ENCODE measurements at places on chromosomes 1 and 21.

DNA sequence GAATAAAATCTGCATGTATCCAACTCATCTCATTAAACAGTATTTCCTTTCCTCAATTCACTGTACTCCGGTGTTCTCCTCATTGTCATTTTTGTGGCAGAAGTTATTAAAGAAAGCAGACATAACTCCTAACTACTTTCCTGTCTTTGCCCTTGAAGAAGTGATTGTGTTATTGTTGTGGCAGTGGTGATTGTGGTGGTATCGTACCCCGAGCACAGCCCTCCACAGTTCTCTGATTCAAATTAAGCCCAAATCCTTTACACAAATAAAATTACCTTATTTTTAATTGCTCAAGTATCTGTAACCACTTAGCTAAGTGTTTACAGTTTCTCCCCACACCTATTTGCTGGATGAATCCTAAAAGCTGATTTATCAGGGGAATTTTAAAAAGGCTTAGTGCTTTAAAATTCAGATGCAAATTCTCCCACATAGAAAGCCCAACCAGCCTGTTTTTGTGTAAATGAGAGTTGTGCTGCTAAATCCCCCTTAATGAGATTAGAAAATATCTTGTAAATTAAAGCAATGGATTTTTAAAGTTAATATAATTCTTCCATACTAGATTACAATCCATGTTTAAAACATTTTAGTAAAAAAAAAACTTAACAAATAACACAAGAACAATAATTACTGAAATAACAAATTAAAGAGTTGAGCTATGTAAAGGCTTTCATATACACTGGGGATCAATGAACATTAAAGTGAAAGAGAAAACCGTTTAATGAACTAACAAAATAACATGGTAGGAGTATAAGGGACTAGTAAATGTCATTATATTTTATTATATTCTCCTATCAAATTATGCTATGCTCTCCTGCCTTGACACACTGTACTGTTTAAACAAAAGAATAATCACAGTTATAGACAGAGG is 259.0 kb downstream of the NEGR1 start:
- no peak for DNase-seq

- DNase-seq, result no peak
Measured at GRCh38 chr1:181100934-181101333, 12.4 kb downstream of the IER5 start.

GRCh38 chr1:159790237-159790917 is 9.6 kb downstream of the DUSP23 start:
- DNase-seq, result peak; percentile 6

GRCh38 chr1:177340601-177341067 is 169.9 kb downstream of the BRINP2 start:
- peak; percentile 40 for DNase-seq

GRCh38 chr1:60903591-60903990 is 178.8 kb upstream of the NFIA start:
- DNase-seq, result peak; percentile 8

DNA sequence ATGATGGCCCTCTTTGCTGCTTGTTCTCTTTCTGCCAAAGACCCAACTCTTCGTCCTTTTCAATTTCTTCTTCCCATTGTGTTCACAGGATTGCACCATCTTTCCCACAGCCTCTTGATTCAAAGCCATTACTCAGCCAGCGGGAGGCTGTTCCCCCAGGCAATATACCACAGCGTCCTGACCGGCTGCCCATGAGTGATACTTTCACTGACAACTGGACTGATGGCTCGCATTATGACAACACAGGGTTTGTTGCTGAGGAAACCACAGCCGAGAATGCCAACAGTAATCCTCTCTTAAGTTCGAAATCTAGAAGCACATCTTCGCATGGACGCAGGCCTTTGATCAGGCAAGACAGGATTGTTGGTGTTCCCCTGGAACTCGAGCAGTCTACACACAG is 167.4 kb downstream of the LRRC40 start:
- no peak for DNase-seq

DNA sequence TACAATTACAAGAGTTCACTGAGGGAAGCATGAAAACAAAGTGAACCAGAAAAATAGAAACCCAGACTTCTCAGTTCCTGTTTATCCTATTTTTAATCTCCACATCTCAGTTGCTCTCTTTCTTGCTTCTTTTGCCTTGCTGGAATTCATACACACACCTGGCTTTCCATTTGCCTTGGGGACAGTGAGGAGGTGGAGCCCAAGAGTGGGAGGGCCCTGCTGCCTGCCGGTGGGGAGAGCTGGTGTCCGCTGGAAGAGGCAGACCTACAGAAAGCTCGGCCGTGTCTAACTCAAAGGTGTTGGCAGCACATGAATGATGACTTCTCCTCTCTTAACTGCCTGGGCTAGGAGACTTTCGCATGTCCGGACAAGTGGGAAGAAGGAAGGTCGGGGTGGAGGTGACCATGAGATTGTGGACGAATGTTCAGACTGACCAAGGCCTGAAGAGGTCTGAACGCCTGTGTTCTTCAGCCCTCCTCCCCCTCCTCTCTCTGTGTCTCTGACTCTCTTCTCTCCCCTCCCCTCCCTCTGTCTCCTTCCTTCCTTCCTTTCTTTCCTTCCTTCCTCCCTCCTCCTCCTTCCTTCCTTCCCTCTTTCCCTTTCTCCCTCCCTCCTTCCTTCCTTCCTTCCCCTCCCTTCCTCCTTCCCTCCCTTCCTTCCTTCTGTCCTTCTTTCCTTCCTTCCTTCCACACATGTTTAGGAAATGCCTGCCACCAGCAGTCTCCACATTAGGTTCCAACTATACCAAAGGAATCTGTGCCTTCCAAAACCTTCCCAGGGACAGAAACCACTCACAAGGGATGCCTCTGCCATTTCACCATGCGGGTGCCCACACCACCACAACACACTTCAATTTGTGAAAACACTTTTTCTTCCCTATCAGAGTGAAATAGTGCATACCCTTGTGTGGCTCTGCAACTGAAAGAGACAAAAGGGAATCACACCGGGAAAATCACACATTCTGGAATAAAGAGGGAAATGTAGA is 157.3 kb upstream of the RUNX1 start:
- DNase-seq, result no peak

Data from fibroblast of skin of abdomen (primary cell).